ENCODE measurements at places on chromosomes 4 and X. TPM values are rescaled to one million over a fixed set of nuclear protein-coding genes. Genes with fewer than 3 reads are reported as not detected.

Gene GUCY1A1
- total RNA-seq, result not detected

Gene SMIM10L2A
- 0.82 TPM for total RNA-seq

Gene EREG
- total RNA-seq, result not detected

Gene ASB9
- total RNA-seq, result 1.5 TPM

Gene SCRG1
- total RNA-seq, result not detected
